Frontal cortex (tissue), 4 donors: ENCODE measurements at places on chromosomes 5 and 9. TPM values are rescaled to one million over a fixed set of nuclear protein-coding genes. Genes with fewer than 3 reads are reported as not detected.

GRCh38 chr5:83368319-83368718, 103.2 kb upstream of the VCAN start:
- DNase-seq, result no peak

DNA sequence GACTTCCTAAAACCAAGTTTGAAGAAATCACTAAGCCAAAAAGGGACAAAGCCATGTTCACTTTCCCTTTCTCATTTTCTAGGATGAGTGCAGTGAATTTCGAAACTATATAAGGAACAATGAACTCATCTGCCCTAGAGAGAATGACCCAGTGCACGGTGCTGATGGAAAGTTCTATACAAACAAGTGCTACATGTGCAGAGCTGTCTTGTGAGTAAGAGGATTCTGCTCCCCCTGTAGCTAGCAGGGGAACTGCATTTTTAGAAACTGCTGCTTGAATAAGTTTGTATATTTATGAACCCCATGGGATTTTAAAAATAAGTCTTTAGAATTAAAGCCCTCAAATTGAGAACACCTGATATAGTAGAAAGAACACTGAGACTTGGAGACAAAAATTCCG, 42.7 kb upstream of the SPINK14 start:
- no peak for DNase-seq

- DNase-seq, result peak; percentile 13
Observed at GRCh38 chr9:105993116-105993854, 298.9 kb downstream of the TMEM38B start.

NTMT1 gene
- total RNA-seq, result 11.4 TPM

GOLGA1 gene
- 14.3 TPM for total RNA-seq

TNFSF15 gene
- total RNA-seq, result under 0.01 TPM

BARHL1 gene
- total RNA-seq, result not detected

TOR1B gene
- 38.3 TPM for total RNA-seq

PCDHAC2 gene
- total RNA-seq, result 29.8 TPM
